Inflammatory macrophage treated with lipopolysaccharide for 4 hours (primary cell): ENCODE measurements at places on chromosomes 1 and 21.

DNA sequence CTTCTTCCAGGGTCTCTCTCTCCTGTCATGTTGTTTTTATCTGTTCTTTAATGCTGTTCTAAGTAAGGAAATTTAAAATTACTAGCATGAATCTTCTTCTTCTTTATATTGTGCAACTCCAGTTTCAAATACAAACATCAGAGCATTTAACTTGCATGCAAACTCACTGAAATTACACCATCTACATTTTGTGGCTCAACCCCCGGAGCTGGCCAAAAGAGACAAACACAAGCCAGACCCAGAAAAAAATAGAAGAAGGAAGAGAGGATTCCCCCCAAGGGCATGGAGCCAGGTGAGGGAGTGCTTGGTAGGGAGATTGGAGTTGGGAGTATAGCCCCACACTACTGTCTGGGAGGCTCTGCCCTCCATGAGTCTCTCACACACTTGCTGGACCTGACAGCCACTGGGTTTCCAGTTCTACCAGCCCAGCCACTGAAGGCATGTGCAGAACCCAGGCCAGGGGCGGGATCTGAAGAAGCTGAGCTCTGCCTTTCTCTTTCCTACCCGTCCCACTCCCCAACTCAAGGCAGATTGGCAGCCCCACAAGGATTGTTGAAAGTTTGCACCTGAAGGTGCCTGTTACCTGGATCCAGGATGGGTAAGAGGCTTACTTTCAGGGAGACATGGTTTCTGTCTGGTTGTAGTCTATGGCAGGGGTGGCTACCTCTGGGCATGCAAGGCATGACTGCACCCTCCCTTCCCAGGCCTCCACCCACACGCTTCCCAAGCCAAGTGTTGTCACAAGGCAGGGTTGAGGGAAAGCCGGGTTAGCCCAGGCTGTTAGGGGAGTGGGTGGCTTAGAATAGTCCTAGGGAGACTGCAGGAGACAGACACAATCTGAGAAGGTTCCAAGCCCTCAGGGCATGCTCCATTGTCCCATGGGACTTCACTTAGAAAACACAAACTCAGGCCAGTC is 297.2 kb downstream of the TGFB2 start:
- DNase-seq: no peak

GRCh38 chr1:59139396-59139795 is 157.5 kb upstream of the FGGY start:
- DNase-seq: peak; percentile 28

GRCh38 chr1:58290685-58291372 is 255.7 kb downstream of the OMA1 start:
- DNase-seq: no peak

- DNase-seq: peak; percentile 18
Measured at GRCh38 chr21:38680401-38680800, 125.3 kb upstream of the ETS2 start.

DNA sequence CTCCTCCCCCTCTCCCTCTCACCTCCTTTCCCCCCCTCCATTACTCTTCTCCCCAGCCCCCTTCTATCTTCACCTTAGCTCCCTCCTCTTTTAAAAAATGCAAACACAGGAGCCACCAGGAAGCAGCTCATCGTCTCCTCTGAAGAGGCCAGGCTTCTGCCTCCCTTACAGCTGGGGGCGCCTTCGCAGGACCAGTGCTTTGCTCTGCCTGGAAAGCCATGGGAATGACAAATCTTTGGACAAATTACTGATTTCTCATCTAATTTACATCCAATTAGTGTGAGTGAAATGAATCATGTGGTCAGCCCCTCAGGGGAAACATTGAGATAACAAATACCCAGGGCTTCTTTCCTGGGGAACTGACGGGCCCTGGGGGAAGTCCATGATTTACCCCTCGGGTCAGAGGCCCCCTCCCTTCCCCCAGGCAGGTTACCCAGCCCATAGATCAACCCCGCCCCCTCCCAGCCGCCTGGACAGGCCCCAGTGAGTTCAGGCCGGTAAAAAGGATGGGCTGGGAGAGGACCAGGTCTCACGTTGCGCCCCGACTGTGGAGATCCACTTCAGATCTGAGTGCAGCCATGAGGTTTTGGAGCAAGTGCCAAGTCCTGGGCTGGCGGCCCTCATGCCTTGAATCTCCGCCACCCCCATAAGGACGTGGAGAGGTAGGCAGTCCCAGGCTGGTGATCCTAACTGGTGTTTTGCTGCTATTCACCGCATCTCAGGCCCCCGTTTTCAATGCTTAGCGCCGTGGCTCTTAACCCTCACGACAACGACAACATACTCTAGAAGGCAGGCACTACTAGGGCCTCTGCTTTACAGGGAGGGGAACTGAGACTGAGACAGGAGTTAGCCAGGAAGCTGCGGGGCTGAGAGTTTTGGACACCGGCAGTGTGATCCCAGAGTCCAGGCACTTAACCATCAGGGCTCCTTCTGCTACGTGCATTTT is 300.8 kb downstream of the RRAGC start:
- no peak for DNase-seq

DNA sequence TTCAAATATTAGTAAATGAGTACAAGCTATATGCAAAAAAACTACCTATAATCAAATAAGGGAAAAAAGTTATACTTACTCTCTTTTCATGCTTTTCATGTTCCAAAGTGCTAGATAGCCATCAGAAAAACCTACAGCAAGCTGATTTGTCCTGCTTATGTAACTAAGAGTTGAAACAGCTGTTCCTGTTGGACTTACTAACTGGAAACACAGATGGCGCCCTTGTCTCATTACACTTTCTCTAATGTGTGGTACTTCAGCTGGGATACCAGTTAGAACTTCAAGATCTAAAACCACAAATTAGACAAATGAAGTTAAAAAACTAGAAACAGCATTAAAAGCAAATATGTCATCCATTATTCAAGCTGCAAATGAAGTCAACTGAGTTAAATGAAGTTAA is 24.3 kb downstream of the AHCTF1 start:
- peak; percentile 70 for DNase-seq

DNA sequence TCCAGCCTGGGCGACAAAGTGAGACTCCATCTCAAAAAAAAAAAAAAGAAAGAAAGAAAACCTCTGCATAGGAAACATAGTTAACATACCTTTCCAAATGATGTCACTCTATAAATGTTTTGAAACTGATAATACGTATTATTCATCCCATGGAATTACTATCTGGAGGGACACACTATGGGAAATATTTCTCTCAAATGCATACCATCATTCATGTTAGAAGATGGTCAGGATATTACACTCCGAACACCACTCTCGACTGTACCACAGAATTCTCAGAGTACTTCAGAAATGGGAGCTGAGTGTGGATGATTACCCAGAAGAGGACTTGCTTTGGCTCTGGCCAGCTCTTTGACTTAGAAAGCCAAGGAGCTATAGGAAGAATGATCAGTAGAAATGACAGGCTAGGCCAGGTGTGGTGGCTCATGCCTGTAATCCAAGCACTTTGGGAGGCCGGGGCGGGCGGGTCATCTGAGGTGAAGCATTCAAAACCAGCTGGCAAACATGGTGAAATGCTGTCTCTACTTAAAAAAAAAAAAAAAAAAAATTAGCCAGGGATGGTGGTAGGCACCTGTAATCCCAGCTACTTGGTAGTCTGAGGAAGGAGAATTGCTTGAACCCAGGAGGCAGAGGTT is 5.2 kb upstream of the LIN28A start:
- no peak for DNase-seq

DNA sequence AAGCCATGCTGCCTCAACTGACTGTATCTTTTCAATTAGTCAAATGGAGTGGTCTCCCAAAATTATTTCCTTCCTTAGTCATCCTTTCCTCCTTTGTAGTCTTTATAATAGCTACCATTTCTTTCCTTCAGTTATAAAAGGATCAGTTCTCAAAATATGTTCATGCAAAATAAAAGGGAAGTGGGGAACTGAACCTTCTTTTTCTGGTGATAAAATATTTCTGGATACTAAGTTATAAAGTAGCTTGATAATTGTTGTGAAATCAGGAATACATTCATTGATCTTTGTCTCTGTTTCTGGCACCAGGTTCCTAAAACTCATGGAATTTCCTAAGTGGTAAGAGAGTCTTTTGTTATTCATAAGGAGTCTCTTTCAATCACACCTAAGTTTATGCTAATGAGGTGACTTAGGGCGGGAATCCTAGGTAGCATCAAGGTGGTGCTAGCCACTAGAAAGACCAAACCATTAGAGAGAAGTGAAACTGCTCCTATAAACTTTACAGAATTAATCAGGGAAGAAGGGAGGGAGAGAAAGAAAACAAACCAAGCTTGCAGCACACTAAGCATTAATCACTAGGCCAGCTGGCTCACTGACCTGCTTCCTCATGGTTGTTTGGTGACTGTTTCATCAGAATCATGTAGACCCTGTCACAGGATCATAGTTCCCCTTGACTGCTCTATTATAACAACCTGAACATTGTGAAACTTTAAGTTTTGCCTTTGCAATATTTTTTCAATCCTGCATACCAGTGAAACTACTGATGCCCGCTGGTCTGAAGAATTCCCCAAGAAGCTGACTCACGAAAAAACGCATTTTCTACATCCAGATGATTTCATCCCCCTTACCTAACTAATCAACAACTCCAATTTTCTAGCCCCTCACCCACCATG is 161.6 kb upstream of the PTBP2 start:
- DNase-seq: peak; percentile 84

GRCh38 chr1:67650061-67650460 is 34.9 kb upstream of the GADD45A start:
- DNase-seq: no peak

DNA sequence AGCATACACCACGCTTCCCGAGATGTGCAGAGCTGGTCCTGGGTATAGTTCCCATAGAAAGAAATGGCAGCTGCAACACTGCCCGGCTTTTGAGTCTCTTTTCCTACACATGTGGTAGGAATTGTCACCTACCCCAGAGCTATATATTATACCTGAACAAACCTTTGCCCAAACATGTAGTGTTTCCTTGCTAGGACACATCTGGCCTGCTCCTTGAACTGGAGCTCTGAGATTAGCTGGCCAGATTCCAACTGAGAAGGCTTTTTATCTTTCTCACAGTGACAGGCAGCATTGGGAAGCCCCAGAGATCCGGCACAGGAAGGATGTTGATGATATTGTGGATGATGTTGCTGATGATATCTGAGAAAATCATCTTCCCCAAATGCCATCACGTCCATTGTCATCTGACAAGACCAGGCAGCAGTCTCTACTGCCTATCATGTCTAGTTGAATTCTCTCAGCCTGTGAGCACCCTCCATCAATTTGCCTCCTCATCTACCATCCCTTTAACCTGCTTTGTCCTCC is 115.0 kb upstream of the SMYD2 start:
- no peak for DNase-seq

DNA sequence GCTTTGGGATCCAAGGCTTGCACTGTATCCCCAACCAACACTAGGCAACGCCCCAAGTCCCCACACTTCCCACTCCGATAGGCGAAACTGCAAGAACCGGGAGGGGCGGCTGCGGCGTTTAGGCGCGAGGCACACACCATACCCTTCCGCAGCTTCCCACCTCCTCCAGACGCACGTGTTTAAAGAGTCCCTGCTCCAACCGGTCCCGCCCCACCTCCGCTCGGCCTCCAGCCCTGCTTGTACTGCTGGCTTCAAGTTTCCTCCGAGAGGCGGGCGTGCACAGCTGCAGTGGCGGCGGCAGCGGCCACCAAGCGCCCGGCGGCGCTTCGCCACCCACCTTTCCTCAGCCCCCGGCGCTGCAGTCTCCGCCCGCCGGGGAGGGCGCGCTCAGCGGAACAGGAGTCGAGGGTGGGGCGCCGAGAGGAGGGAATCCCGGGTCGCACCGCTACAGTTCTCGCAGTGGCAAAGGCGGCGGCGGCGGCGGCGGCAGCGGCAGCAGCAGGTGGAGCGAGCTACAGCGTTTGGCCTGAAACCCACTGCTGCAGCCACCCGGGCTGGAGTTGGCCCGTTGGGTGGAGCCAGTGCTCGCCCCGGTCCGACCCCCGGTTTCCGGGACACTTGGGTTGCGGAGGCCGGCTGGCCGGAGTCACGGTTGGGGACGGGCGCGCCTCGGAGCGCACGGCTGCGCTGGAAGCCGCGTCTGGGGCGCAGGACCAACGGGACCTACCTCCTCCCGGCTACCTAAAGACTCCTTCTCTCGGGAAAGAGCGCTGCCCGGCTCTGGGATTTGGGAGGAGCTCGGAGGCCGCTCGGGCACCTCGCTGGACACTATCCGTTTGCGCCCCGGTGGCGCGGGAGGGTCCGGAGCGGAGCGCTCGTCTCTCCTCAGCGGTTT is at the start of gene CNIH3:
CNIH3 (plus strand) TSS at position 457 of the 895 bp plus-strand sequence. CDS start 858 bp downstream, outside the sequence.
- peak; percentile 56 for DNase-seq

GRCh38 chr21:40386294-40386911 is 460.6 kb downstream of the DSCAM start:
- peak; percentile 62 for DNase-seq

GRCh38 chr1:166185526-166185925 is 18.7 kb upstream of the FAM78B start:
- DNase-seq: no peak

DNA sequence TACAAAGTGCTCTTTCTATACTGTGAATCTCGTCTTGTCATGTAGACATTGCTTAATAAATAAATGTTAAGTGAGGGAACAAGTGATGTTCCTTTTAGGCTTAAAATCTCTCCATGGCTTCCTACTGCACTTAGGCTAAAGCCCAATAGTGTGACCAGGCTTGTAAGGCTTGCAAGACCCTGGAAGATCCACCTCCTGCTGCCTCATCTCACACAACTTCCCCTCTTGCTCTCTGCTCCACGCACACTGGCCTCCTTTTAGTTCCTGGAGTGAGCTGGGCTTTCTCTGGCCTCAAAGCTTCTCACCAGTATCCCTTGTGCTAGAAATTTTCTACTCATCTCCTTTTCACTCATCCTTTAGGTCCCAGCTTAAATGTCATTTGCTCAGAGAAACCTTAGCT is 41.5 kb upstream of the DIPK1A start:
- DNase-seq: no peak

DNA sequence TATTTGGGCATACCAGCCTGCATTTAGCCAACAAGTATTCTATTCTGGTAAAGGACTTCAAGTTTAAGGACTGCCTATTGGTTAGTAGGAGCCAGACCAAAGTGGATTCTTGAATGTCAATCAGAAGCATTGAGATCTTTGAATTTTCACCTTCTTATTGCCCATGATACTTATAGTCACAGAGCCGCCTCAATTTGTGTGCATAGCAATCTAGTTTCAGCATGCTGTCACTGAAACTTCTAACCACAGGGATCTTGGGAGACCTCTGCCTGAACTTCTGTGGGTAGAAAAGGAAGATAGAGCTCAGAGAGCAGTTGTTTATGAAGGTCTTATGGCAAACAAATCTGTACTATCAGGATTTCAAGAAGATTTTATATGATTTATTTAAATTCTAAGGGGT is 501.4 kb upstream of the USP24 start:
- no peak for DNase-seq

GRCh38 chr1:196660852-196661251 is 9.0 kb downstream of the CFH start:
- DNase-seq: peak; percentile 55

GRCh38 chr1:2133879-2134215 is 60.7 kb downstream of the FAAP20 start:
- DNase-seq: no peak

GRCh38 chr1:28417441-28417922 is 47.9 kb downstream of the PHACTR4 start:
- peak; percentile 73 for DNase-seq

DNA sequence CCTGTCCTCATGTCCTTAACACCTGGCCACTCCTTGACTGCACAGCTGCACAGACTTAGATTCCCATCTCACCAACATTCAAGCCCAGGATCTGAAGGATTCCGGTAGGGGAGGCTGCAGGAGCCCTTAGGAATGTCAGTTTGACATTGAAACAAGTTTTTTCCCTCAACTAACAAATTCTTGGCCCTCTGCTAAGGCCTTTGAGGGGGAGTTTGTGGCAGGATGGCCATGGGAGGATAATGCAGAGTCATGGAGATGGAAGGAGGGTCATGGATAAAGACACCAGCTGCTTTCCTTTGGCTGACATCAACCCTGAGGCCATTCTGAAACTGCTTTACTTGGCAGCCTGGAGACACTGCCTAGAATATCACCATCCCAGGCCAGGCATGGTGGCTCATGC is 63.4 kb upstream of the PPP2R5A start:
- no peak for DNase-seq
